Nucleus accumbens (tissue), 56 donors: ENCODE measurements at places on chromosomes 7 and 10.

DNA sequence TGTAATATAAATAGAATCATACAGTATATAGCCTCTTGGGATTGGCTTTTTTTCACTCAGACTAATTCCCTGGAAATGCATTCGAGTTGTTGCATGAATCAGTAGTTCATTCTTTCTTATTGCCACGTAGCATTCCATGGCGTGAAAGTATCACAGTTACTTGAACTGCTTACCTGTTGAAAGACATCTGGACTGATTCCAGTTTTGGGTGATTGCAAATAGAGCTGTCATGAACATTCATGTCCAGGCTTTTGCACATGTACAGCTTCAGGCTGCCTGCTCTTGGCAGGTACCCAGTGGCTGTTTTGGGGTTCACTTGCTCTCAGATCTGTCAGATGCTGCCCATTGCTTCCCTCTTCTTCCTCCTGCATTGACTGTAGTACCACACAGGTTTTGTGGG lies 54.9 kb downstream of the LRGUK start:
- no peak for DNase-seq

DNA sequence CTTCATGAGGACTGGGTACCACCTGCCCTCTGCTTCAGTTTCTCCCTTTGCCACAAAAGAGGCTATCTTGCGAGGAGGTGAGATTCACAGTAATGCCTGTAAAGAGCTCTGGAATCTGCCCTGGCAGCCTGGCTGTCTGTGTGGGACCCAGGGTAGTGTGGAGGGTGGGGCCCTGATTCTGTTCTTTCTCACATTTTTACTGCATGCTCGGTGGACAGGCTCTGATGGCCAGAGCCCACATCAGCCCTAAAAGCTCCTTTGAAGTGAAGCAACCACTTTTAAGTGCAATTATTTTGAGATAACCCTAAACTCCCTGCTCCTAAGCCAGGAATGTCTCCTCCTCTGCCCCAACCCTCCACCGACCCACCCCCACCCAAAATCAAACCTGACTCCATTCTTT lies 92.1 kb upstream of the PODXL start:
- DNase-seq: no peak

DNA sequence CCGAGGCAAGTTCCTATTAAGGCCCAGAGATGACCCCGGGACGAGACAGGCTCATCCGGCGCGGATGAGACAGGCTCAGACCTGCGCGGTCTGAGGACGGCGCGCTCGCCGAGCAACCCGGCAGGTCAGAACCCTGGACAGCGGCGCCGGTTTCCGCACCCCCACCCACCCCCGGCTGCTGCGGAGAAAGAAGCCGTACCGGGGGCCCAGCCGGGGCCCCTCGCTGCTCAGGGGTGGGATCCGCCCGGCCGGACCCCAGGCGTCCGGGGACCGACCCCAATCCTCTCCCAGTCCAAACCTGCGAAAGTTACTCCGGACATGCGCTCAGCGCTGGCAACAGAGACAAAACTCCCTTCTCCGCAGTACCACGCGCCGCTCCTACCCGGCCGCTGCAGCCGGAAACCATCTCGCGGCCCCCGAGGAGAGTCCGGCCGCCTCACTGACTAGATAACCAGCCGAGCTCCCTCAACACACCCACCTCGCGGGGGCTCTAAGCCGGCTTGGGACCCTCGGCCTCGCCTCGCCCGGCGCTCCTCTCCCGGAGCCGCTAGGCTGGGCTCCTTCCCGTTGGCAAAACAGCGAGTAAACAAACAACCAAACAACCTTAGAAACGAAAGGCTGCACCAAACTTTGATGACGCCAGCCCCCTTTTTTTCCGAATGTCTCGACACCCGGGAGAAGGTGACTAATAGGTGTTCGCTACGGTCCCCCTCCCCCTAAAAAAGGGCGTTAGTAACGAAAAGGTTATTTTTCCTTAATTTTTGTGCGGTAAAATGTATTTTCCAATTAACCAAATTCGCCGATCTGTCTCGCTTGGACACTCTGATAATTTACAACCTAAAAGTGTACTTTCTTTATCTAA lies 2.3 kb upstream of the DRGX start:
- DNase-seq: no peak

DNA sequence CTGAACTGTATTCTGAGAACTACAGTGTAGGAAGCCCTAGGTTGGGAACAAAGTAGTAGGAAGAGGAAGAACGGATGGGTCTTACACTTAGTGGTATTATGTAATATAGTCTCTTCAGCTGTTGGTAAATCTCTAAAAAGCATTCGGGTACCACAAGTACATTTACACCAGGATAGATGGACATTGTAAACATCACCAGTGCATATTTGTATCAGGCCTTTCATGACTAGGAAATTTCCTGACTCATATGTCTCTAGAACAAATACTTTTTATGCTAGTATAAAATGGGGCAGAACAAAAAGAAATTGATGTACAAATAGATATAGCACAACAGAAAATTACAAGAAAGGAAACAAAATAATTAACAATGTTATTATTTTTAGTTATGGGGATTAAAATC lies 21.5 kb upstream of the OR6B1 start:
- no peak for DNase-seq

GRCh38 chr7:72268796-72269195 lies 143.3 kb downstream of the CALN1 start:
- no peak for DNase-seq

- DNase-seq: no peak
Measured at GRCh38 chr7:95330961-95331337, 6.6 kb upstream of the PON1 start.

DNA sequence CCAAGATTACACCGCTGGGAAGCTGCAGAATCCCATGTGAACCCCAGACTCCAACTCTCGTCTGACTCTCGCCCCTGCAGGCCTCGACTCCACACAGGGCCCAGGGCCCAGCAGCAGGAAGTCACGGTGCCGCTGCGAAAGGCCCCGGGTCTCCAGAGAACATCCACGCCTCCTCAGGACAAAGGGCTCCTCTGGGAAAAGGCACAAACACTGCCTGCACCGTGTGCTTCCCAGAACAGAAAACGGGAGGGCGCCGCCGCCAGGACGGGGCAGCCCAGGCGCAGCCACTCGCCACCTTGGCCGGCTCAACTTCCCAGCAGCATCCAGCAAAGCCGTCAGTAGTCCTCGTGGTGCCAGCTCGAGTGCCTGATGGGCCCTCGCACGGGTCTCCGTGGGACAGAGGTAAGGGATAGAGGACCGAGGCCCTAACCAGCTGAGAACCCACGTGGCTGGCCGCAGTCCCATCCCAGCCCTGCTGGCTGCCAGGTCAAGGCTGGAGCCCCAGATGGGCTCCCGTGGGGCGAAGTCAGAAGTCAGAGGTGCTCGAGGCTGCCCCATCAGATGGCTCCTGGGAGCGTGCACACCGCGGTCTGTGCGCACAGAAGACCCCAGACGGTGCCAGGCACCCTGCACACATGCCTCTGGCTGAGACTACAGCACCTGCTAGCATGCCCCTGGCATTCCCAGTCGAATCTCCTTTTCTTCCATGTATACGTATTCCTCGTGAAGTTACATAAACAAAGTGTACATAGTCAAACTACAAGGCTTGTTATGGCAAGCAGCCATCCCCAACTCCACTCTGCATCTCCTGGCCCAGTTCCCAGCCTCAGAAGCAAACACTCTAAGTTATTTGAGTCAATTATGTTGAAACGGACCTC lies 60.2 kb downstream of the MAD1L1 start:
- DNase-seq: no peak

GRCh38 chr10:109025172-109025571 lies 898.1 kb downstream of the XPNPEP1 start:
- no peak for DNase-seq

- DNase-seq: no peak
Measured at GRCh38 chr7:42392826-42393225, 155.8 kb upstream of the GLI3 start.

GRCh38 chr10:103466734-103467133 lies 8.0 kb upstream of the CALHM1 start:
- DNase-seq: no peak

DNA sequence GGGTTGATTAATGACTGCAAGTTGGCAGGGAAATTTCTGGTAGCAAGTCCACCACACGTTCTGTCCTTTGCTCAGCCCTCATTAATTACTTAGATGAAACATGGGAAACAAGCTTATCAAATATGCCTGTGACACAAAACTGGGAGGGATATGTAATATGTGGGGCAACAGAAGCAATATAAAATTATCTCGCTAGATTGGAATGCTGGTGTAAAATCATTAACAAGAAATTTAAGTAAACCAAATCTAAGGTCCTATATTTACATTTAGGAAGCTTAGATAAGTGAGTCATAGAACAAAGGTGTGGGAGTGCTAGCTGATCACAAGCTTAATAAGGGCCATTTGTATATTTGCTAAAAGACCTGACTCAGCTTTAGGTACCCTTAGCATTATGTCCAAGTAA lies 23.5 kb downstream of the TRPV5 start:
- DNase-seq: no peak

DNA sequence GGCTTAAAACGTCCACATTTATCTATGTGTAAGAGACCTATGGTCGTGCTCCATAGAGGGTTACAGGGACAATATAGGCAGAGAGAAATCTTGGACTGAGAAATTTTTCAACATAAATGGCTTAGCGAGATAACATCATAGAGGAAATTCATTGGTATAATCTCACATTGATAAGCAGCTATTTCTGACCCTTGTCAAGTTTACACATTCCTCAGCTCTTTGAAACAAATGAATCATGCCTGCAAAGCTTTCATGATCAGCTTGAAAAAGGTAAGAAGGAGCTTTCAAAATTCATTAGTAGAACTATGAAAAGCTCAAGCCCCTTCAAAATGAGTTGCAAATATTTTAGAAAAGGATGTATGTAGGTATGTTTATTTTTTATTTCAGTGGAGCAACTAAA lies 478.8 kb downstream of the NEBL start:
- no peak for DNase-seq

DNA sequence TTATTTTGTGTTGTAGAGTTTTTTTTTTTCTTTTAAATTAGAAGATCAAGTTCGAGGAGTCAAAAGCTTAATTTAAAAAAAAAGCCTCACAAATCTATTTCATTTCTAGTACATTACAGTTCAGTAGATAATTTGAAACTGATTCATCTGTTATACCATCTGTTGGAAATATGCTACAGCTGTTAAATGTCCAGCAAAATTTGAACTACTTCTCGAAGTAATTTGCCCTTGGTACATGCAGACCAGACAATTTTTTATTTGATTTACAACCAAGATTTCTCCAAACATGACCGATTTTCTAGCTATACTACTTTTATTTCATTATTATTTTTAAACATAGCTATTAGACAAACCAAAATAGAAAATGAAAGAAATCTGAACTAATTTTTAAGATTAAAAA lies 647.9 kb downstream of the CNTNAP2 start:
- no peak for DNase-seq

- no peak for DNase-seq
Measured at GRCh38 chr7:87339373-87339897, 6.0 kb upstream of the CROT start.

DNA sequence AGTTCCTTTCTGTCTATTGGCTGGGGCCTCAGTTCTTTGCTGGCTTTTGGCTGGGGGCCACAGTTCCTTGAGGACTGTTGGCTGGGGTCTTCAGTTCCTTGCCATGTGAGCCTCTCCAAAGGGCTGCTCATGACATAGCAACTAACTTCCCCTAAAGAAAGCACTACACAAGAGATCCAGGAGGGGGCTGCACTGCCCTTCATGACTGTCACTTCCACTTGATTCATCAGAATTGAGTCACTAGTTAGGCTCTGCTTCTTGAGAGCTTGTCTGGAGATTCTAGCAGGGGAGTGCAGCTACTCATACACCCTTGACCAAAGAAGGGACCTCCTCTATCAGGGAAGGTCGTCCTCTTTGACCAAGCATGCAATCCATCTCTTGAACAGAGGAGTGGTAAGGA lies 38.0 kb upstream of the MKX start:
- DNase-seq: no peak

DNA sequence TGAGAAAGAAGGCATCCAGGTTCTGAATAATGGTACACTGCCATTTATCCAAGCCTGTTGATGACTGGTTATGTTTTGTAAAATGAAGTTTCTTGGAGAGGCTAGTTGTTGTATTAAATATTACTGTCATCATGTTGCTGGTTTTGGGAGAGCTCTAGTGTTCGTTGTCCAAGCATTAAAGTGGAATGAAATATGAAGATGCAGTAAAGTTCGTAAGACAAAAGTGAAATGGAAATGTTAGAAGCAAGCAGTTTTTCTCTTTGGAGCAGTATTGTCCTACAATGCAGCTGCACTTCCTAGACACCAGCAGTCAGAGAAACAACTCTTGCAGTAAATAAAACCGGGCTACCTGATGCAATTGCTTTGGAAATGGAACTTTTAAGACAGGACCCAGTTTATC lies 156.8 kb upstream of the FZD1 start:
- no peak for DNase-seq

DNA sequence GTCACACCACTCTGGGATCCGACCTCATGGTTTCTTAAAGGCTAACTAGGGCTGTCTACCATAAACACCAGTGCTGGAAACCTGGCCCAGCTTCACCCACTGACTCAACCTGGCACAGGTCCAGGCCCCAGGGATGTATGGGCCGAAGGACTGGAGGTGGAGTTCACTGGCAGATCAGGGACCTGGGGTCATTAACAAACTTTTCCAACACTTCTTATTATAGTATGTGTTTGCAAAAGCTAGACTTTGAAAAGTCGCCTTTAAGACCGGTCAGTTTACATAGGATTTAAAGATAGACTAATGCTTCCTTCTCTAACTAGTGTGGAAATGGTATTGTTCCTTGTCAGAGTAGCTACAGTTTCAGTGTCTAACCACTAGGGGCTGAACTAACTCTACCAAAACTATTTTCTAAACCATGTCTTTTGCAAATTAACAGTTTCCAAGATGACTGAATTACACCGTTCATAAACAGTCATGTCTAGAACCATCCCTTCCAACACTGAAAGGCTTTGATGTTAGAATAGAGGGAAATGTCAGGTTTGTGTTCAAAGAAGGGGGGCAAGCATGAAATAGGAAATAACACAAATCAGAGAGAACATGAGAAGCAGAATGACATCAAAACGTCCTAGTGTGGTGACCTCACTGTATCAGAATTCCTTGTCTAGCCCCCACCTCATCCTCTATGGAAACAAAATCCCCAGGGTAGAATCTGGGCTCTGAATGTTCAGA lies 29.7 kb downstream of the STN1 start:
- DNase-seq: no peak

DNA sequence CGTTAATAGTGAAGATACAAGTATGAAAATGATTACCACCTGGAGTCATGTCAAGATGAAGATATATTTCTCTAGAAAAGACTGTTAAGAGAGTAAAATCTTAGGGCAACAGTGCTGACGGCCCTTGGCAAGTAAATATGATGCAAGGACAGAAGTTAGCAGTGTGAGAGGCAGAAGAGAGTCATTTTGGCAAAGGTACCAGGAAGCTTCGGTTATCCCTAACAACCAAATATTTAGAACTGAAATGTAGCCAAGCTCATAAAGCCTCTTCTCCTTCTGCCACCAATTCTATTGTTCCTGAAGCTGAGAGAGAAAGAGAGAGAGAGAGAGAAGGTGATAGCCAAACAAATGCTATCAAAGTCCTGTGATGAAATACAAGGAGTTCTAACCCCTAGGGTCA lies 109.6 kb downstream of the MACC1 start:
- no peak for DNase-seq
